ENCODE measurements at places on chromosomes 5 and 9.

DNA sequence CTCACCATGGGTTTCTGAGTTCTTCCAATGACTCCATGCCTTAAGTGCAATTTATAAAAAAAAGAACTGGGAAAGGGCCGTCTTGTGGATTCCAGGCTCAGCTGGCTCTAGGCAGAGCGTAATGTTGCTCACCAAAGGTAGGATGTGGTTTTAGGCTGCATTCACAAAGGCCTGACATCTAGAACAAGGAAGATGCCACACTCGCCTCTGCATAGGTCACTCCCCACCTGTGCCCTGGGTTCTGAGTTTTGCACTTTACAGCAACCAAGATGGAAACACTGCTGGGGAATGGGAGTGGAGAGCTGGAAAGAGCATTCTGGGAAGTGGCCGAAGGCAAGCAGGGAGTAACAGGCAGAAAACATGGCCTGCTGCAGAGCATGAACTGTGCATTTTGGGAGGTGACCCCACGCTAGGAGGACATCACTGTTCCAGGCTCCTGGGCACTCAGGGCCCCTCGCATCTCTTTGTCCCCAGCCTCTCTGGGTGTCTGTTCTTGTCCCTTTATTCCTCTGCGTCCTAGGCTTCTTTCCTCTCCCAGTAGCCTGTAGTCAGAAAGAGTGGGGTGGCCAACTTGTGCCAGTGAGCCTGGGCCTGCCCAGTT is 12.3 kb downstream of the FCN2 start:
- no peak for DNase-seq

GRCh38 chr5:142512043-142513042 is 173.5 kb downstream of the FGF1 start:
- DNase-seq = peak; percentile 67

DNA sequence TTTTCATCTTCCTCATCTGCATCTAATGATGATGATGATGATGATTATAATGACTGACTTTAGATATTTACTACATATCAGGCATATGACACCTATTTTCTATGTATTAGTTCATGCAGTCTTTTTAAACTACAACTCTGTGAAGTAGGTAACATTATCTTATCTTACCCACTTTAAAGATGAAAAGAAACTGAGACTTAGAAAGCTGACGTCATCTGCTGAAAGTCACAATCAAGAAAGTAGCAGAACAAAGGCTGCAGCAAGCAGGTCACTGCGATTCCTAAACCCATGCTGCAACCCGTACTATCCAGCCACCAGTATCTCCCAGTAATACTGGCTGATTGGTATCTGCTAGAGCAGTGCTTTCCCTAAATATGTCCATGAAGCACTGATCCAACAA is 40.1 kb upstream of the INSYN2B start:
- DNase-seq = no peak

DNA sequence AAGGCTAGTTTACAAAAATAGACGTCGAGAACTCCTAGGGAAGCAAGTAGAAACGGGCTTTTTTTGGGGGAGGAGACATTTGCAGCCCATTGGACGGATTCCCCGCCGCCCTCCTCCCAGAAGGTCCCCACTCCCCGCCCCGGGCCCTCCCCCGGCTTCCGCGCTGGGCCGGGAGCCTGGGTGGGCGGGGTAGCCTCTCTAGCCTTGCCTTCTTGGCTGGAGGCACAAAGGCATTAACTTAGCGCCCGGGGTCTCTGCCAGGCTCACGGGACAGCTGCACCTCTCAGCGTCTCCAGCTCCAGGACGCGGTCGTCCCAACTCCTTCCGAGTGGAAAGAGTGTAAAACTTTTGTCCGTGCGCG is at the start of gene DMRTA1:
TSS of gene DMRTA1 (plus strand) at position 236 of the 361 bp plus-strand sequence. CDS start 242 bp downstream, outside the sequence.
- DNase-seq = peak; percentile 84

GRCh38 chr5:120255214-120255613 is 208.9 kb upstream of the PRR16 start:
- DNase-seq = no peak

DNA sequence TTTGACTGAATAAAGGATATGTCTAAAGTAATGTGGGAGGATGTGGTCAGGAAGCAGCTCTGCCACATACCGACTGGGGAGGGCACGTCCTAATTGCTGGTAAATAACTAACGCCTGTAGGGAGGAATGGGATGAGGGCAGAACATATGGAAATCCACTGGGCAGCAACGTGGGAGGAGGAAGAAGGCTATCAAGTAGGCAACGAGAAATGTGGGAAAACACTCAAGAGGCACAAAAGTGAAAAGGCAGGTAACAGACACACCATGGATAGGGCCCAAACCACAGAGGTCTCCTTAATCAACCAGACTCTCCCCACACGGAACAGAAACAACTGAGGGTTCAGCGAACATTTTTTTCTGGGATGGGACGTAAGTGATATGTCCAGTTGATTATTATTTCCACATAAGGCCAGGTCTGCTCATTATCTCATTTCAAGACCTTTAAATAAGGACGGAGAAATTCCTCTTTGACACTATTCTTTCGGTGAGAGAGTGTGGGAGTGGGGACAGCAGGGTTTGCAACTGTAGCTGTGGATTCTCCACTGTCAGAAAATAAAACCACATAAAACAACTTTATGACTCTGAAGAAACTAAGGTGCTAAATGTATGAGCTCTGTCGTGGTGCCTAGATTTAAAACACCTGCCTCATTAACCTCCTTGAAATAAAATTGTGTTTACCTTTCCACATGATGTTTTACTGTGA is 17.0 kb downstream of the IARS1 start:
- no peak for DNase-seq

GRCh38 chr5:39355324-39355723 is 9.0 kb downstream of the C9 start:
- DNase-seq = no peak

- no peak for DNase-seq
Observed at GRCh38 chr5:148808864-148809642, 17.4 kb upstream of the ADRB2 start.

- no peak for DNase-seq
Observed at GRCh38 chr9:137452761-137453642, 6.1 kb downstream of the NSMF start.

DNA sequence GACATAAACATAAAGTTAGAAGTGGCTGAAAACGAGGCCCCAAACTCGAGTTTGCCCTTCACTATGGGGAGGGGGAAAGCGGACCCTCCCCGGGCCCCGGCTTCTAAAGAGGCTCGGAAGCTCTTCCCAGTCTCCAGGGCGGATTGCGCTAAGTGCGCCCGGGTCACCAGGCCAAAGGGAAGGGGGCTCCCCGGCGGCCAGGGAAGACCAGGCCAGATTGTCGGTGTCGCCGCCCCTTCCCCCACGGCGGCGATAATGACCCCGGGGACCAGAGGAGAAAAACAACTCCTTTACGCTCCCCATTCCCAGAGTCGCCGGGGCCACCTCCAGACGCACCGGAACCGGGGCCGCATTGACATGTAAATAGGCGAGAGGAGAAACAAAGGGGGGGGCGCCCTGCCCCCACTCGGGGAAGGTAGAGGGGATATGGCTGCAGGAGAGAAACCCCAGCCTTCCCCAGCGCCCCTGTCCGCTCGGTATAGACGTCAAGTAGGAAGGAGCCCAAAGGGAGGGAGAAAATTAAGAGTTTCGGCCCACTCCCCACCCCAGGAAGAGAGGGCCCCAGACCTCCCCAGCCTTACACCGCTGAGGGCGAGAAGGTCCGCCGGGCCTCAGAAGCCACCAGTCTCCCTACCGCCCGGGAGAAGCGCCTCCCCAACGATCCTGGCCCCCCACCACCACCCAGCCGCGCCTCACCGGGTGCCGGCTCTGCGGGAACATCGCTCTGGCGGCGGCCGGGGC is 1.7 kb downstream of the TLE1 start:
- DNase-seq = peak; percentile 59

DNA sequence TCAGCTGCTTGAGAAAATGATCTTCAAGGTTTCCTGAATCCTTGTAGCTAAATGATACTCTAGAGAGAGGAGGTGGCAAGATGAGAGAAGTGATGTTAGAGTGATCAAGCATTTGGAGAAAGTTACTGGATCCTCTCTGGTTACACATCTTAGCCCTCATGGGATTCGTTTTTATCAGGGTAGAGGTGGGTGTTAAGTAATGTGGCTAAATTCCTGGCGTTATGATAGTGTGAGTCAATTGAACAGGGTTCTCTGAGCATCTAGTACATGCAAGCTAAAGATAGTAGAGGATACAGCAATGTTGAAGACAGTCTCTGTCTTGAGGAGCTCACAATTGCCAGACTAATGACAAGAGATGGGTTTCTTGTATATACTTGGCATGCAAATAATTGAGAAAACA is 123.7 kb downstream of the PSD2 start:
- no peak for DNase-seq

DNA sequence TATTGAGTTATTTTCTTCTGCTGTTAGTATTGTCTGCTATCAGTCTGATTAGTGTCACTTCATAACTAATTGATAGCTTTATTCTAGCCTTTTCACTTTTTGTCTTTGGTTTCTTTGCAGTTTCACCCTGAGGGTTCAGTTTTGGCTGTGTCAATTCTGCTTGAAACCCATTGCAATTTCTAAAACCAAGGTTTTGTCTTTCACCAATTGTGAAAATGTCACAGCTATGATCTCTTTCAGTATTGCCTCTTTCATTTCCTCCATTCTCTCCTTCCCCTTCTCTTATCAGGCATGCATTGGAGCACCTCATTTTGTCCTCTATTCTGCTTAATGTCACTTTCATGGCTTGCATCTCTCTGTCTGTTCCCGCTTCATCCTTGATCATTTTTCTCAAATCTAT is 248.1 kb downstream of the YTHDC2 start:
- no peak for DNase-seq

DNA sequence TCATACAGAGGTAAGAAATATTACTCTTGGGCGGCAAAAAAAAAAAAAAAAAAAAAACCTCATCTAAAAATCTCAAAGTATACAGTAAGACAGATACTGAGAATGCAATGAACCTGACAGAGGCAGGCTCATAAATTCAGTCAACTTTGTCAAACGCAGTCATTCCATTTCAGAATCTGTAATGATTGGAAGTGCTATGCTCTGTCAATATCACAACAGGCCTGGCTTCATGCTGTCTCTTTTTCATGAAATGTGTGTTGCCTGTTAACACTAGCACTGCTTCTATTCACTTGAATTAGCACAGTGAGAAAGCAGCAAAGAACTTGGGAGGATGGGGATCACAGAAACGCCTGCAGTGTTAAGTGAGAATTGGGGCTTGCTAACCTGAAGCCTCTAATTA is 200.3 kb upstream of the EFNA5 start:
- no peak for DNase-seq
